ENCODE measurements at places on chromosomes 7 and 10. TPM values are rescaled to one million over a fixed set of nuclear protein-coding genes. Genes with fewer than 3 reads are reported as not detected.

The TNPO3 gene
- total RNA-seq = 47.8 TPM

The LIPN gene
- not detected for total RNA-seq

The CYP2C9 gene
- total RNA-seq = not detected

The DEPP1 gene
- total RNA-seq = 1.8 TPM

The PRSS2 gene
- not detected for total RNA-seq

The LRRC17 gene
- 0.10 TPM for total RNA-seq

Data from A549 treated with DMSO at 1 μM for 4 hours (cell line).